ENCODE measurements at places on chromosomes 2 and 18.
A peak's percentile ranks its signal among the peaks of the same experiment; 100 is the strongest.

- DNase-seq = no peak
Measured at GRCh38 chr18:10232062-10232461, 222.4 kb upstream of the APCDD1 start.

- DNase-seq = peak; percentile 96
Measured at GRCh38 chr2:237383991-237384671, 29.8 kb downstream of the COL6A3 start.

GRCh38 chr18:62878305-62878704, 163.0 kb downstream of the PHLPP1 start:
- peak; percentile 15 for DNase-seq

- DNase-seq = no peak
Measured at GRCh38 chr2:130846686-130847375, 10.1 kb downstream of the ARHGEF4 start.

GRCh38 chr2:150494234-150494945, 6.9 kb upstream of the RND3 start:
- no peak for DNase-seq

DNA sequence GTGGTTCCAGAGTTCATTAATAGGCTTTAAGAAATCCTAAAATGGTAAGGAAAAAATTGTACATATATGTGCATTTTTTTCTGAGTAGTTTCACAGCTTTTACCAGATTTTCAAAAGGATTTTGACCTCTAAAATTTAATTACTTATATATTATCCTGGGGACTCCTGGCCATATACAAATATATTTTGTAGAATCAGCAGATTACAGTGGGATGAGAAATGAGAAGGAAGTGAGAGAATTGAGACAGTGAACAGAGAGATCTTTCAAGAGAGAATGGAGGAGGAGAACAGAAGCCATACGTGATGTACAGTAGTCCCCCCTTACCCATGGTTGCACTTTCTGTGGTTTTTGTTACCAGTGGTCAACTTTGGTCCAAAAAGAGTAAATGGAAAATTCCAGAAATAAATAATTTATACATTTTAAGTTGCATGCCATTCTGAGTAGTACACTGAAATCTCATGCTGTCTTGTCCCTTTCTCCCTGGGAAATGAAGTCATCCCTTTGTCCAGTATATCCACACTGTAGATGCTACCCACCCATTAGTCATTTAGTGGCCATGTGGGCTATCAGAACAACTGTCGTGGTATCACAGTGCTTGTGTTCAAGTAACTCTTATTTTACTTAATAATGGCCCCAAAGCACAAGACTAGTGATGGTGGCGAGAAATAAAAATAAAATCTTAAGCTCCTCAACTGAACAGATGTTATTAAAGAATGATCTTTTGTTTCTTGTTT, 130.4 kb upstream of the MYO3B start:
- DNase-seq = no peak

DNA sequence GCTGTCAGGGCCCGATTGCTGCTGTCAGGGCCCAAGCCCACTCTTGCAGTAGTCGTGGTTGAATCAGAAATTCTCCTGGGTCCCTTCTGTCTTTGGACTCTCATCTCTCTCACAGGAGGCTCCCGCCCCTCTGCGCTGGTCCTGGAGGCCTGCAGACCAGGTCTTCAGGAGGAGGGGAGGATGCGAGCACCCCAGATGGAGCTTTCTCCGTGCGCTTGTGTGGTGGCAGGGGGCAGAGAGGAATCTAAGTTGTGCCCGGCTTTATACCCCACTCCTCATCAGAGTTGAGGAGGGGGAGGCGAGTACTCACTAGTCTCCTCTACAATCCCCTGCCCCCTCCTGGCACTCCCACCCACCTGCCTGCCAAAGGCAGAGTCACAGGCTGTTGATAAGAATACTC, 10.4 kb downstream of the EN1 start:
- no peak for DNase-seq

GRCh38 chr2:69118609-69119008, 105.6 kb downstream of the ANTXR1 start:
- DNase-seq = no peak

- no peak for DNase-seq
Measured at GRCh38 chr18:23868136-23868785, 146.3 kb upstream of the TTC39C start.

- no peak for DNase-seq
Measured at GRCh38 chr2:68726608-68727367, 7.8 kb upstream of the ARHGAP25 start.

GRCh38 chr18:35060122-35060815, 19.1 kb downstream of the MAPRE2 start:
- DNase-seq = no peak

GRCh38 chr18:56003720-56004088, 415.7 kb upstream of the TCF4 start:
- DNase-seq = no peak

DNA sequence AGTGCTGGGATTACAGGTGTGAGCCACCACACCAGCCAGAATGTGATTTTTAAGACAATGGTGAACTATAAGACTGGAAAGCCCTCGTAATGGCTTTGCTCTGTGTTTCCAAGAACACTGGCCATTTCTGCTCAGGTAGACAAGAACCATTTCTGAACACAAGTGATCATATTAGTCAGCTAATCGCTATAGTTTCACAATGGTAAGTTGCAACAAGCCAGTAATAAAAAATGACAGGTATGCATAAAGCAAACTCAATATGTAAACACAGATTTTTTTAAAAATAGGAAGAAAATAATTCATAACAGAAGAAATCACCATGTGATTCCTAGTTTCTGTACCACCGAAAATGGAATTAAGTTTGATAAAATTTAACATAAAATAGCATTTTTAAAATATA, 166.5 kb downstream of the THADA start:
- no peak for DNase-seq

DNA sequence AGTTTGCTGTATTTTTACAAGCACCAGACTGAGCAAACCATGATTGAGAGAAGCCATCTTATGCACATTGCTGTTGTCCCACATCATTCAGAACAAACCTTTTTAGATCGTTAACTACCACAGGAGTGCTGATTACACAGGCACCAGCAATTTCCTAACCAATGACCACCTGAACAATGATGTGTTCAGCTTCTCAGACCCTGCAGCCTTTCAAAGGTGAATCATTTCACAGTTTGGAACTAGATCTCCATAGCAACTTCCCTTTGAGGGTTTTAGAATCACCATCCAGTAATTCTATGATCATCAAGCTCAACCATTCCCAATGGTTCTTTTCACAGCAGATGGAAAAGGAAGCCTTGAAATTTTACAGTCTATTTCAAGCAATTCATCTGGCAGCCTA, 71.4 kb downstream of the OLA1 start:
- DNase-seq = no peak

GRCh38 chr2:161436411-161436810, 20.3 kb downstream of the TBR1 start:
- peak; percentile 62 for DNase-seq

DNA sequence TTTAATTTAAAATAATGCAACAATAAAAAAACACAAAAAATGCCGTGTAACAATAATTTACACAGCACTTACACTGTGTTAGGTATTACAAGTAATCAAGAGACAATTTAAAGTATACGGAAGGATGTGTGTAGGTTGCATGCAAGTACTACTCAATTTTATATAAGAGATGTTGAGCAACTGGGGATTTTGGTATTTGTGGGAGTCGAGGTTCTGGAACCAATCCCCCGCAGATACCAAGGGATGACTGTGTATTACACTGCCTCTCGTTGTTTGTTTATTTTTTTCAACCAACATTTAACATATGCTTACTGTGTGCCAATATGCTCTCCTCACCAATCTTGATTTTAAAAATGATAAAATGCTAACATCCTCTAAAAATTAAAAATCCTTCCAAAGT, 24.8 kb downstream of the MAP3K2 start:
- peak; percentile 34 for DNase-seq

- DNase-seq = no peak
Measured at GRCh38 chr2:433216-433615, 145.3 kb upstream of the ALKAL2 start.

- peak; percentile 54 for DNase-seq
Measured at GRCh38 chr2:1854729-1855547, 110.6 kb upstream of the PXDN start.

GRCh38 chr2:36409335-36409734, 53.8 kb downstream of the CRIM1 start:
- no peak for DNase-seq

- no peak for DNase-seq
Measured at GRCh38 chr2:153802671-153803070, 69.1 kb upstream of the GALNT13 start.

DNA sequence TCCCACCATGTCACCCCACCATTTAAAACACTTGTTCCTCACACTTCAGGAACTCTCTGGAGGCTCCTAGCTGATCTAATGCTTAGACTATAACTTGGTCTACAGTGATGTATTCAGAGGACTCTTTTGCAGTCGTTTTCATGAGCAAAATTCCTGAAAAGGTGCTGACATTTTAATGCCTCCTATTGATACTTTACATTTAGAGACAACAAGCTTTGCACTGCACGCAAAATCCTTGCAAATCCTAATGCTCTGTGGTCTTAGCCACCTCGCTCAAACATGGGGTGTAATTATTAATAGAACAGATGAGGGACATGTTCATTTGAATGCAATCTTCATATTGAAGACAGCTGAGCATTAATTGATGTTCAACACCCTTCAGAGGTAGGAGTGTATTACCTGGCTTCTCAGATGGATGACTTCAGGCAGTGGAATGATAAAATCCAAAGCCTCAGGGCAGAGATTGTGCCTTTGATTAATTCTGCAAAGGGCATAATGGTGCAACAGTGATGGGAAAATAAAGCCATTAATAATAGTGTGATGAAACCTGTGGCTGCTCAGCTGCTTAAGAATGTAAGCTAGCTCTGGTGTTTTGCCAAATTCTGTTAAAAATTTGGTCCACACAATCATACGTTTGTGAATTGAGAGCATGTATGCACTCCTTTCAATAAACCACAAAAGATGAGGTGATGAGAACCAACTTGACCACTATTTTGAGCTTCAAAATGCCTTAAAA, 5.4 kb downstream of the CTAGE1 start:
- DNase-seq = peak; percentile 76

DNA sequence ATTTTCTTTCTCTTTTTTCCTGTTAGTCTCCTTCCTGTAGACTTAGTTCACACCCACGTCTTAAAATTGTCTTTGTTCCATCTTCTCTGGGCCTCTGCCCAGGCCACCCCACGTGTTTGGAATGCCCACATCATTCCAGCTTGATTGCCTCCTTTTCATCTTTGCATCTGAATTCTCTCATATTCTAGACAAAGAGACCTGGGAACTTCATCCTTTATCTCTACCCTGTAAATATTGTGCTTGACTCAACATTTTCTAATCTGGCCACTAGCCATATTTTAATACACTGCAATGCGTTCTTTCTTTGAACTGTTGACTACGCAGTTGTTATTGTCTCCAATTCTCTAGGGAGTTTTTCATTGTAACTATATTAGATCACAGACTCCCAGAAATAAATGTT, 187.5 kb upstream of the NRXN1 start:
- DNase-seq = peak; percentile 40

DNA sequence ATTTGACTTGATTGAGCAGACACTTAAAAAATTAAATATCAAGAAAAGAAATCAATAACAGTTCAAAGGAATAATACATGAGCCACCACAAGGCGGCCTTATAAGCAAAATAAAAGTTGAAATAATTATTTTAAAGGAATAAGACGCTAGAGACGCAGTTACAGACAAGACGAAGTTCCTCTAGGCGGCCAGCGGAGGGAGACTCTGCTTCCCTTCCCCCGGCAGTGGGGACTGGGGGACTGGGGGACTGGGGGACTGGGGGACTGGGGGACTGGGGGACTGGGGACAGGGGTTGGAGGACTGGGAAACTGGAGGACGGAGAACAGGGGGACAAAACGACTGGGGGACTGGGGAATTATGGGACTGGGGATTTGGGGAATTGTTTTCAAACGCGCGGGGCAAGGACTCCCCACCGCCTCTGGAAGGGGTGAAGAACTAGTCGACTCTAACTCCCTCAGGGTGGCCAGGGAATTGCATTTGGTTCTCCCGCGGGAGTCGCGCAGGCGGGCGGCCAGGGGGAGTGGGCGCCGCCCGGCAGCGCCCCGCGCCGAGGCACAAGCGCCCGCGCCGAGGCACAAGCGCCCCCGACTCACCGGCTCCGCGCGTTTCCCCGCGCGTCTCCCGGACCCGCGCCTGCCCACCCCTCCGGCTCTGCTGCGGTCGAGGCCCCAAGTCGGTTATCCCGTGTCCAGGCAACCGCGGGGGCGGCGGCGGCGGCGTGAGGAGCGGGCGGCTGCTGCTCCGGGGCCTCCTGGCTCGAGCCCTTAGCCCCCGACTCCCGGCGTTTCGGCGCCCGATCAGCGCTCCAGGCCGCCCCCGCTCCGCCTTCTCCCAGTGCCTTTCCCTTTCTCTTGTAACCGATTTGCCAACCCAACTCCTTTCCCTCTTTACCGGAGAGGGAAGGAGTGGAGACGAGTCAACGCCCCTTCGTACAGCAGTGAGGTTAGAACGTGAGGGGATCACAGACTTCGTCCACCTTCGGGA, at the start of gene CCDC178:
CCDC178 (minus strand) TSS at position 662 of the 984 bp plus-strand sequence. CDS start 28,633 bp downstream, outside the sequence.
- peak; percentile 58 for DNase-seq

DNA sequence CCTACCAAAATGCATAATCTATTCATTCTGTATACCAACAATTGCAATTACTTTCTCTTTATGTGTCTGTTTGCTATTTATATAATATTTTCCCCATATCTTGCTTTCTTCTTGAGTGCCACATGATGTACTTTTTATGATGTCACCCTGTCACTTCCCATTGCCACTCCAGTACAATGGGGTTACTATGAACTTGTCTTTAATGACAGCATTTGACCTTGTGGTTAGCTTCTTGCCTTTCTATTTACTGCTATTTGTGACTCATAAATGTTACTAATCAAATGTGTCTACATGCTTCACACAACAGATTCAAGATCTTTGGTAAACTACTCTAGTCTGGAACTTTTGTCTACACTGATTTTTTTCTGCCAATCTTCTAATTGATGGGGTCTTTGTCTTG, 486.3 kb downstream of the NR4A2 start:
- DNase-seq = no peak

DNA sequence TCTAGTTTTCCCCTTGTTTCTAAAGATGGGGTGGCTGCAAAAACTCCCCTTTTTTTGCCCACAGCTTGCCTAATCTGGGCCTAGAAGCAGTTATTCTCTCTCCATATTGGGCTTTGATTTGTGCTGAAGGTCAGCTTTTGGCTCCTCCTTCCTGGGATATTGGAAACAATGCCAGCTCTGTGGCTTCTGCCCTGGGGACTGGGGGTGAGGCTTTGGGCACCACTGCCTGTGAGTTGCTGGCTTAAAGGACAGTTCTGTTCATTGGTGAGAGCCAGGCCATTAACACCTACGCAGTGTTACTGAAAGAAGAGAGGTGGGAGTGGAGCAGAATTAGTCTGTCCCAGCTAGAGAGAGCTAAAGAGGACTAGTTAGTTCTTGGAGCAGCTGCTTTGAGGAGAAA, 4.3 kb downstream of the UBXN2A start:
- no peak for DNase-seq

DNA sequence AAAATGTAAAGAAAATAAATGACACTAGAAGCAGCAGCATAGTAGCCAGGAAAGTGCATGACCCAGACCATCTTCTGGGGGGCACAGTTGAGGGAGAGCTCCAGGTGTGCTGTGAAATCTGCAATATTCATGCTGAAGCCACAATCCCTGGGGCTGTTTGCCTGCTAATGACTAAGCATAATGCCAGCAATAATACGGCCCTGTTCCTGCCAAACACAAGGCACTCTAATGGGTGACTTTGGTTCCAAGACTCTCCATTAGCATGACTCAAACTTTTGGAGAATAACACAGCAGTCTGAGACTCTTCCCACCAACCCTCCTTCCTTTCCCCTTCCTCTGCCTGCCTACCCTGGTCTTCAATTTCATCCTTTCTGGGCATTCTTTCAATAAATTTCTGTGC, 77.9 kb upstream of the DOCK10 start:
- peak; percentile 72 for DNase-seq

GRCh38 chr18:5463390-5463789, 80.4 kb downstream of the EPB41L3 start:
- peak; percentile 97 for DNase-seq

All from cardiac fibroblast (primary cell).